MCF 10A (cell line): ENCODE measurements at places on chromosomes 3 and 15. TPM values are rescaled to one million over a fixed set of nuclear protein-coding genes. Genes with fewer than 3 reads are reported as not detected.

DNA sequence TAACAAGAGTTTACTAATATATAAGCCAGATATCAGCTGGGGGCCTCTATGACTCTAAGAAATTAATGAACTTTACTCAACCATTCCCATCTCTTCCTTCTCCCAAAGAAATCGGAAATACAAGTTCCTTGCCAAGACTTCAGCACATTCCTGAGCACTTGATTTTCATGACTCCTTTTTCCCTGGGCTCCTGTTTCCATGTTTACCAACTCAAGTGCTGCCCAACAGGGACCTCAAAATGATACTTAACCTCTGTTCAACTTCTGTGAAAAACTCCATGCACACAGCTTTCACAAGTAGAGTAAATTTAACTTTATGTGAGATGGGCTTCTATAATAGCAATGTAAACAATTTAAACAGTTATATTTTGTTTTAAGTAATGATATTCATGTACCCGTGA, 315.8 kb upstream of the CDIN1 start:
- no peaks in the 10 kb centered on the region for H3K27me3 ChIP-seq
- no peaks in the 10 kb centered on the region for H3K4me1 ChIP-seq
- H3K4me3 ChIP-seq = no peak overlapping the region
- peaks cover 3% of the 10 kb centered on the region for H3K36me3 ChIP-seq

GRCh38 chr3:115758076-115758763, 134.9 kb downstream of the GAP43 start:
- DNase-seq = no peak
- no peak overlapping the region for H3K27ac ChIP-seq
- H3K4me3 ChIP-seq = no peak overlapping the region
- no peaks in the 10 kb centered on the region for H3K4me1 ChIP-seq
- no peaks in the 10 kb centered on the region for H3K36me3 ChIP-seq

DNA sequence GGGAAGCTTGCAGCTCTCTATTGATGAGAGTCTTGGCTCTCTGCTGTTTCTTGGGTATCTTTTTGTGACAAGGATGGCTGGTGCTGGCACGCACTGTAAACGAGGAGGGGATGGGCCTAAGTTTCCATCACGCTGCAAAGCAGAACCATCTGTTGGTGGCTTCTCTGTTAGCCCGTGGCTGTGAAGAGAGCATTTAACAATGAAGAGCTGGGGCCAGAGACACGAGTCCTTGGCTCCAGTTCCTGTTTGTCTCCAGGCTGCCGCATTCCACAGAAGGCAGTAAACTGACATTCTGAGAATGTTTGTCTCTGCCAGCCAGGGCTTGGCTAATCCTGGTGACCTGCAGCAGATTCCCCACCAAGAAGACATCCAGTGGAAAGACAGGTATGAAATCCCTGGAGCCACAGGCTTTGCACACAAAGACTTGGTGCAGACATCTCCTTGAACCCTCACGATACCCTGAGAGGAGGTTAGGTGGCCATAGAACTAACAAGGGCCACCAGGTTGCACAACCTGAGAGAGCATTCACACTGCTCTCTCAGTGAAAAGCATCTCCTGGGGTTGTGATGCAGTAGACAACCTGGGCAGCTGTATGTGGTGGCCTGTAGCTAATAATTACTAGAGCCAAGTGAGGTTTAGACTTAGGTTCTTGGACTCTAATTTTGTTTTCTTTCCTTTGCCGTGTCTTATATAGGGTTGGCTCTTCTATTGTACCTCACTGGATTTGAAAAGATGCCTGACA, 130.9 kb downstream of the ASB7 start:
- no peak overlapping the region for H3K4me3 ChIP-seq
- peaks cover 22% of the 10 kb centered on the region for H3K4me1 ChIP-seq
- no peaks in the 10 kb centered on the region for H3K27me3 ChIP-seq
- peaks cover 5% of the 10 kb centered on the region for H3K36me3 ChIP-seq
- peak overlapping the region; percentile 67 for H3K27ac ChIP-seq
- peak; percentile 45 for DNase-seq

DNA sequence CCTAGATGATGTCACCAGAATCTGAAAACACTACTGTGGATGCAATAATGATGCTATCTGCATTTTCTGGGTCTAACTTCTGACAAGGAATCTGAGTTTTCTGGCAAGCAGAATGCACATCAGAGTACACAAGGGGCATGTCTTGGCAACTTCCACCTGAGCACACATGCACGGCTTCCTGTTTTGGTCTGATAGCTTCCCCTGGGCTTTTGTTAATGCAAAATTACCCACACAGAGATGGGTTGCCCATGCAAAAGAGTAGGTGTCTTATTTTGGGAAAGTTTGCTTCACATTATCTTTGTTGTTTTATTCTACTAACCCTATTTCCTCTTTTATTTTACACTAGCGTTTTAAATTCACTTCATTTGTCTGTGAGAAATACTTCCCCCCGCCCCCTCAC, 74.2 kb upstream of the SATB1 start:
- peak overlapping the region; percentile 7 for H3K27ac ChIP-seq
- DNase-seq = no peak
- H3K4me1 ChIP-seq = peaks cover 7% of the 10 kb centered on the region
- no peak overlapping the region for H3K4me3 ChIP-seq
- peaks cover 6% of the 10 kb centered on the region for H3K36me3 ChIP-seq

- no peaks in the 10 kb centered on the region for H3K27me3 ChIP-seq
- peak overlapping the region; percentile 2 for H3K27ac ChIP-seq
- no peak overlapping the region for H3K4me3 ChIP-seq
- H3K4me1 ChIP-seq = peaks cover 12% of the 10 kb centered on the region
Measured at GRCh38 chr15:71599418-71600151, 210.8 kb upstream of the NR2E3 start.

GRCh38 chr3:169964176-169964575, 2.4 kb upstream of the SEC62 start:
- no peak overlapping the region for H3K27ac ChIP-seq
- H3K4me1 ChIP-seq = peaks cover 17% of the 10 kb centered on the region
- H3K36me3 ChIP-seq = no peaks in the 10 kb centered on the region

DNA sequence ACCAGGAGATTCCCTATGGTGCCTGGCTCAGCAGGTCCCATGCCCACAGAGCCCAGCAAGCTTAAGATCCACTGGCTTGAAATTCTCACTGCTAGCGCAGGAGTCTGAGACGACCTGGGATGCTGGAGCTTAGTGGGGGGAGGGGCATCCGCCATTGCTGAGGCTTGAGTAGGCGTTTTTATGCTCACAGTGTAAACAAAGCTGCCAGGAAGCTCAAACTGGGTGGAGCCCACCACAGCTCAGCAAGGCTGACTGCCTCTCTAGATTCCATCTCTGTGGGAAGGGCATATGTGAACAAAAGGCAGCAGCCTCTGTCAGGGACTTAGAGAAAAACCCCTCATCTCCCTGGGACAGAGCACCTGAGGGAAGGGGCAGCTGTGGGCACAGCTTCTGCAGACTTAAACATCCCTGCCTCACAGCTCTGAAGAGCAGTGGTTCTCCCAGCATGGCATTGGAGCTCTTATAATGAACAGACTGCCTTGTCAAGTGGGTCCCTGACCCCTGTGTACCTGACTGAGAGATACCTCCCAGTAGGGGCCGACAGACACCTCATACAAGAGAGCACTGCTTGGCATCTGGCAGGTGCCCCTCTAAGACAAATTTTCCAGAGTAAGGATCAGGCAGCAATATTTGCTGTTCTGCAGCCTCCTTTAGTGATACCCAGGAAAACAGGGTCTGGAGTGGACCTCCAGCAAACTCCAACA, 231.5 kb upstream of the SETMAR start:
- no peaks in the 10 kb centered on the region for H3K27me3 ChIP-seq
- no peak overlapping the region for H3K4me3 ChIP-seq

- no peak for DNase-seq
- no peaks in the 10 kb centered on the region for H3K4me1 ChIP-seq
- no peaks in the 10 kb centered on the region for H3K36me3 ChIP-seq
- H3K27me3 ChIP-seq = peaks cover 100% of the 10 kb centered on the region
- no peak overlapping the region for H3K27ac ChIP-seq
- no peak overlapping the region for H3K4me3 ChIP-seq
Measured at GRCh38 chr15:69891070-69891536, 206.6 kb downstream of the TLE3 start.

GRCh38 chr3:58251631-58252035, 14.0 kb downstream of the ABHD6 start:
- H3K36me3 ChIP-seq = peaks cover 13% of the 10 kb centered on the region
- no peaks in the 10 kb centered on the region for H3K27me3 ChIP-seq
- H3K27ac ChIP-seq = no peak overlapping the region
- peak; percentile 40 for DNase-seq

GPR87 gene
- 41.9 and 51.8 TPM in 2 replicates for total RNA-seq

ATP2C1 gene
- total RNA-seq = 52.7 and 61.0 TPM in 2 replicates

CLDN16 gene
- 0.23 TPM in 1 of 2 replicates, not detected in the other for total RNA-seq

PFN2 gene
- total RNA-seq = 117 and 142 TPM in 2 replicates

SV2B gene
- total RNA-seq = 0.44 and 0.96 TPM in 2 replicates

MAGEL2 gene
- not detected in 2 replicates for total RNA-seq
